ENCODE measurements at places on chromosomes 2 and 18. TPM values are rescaled to one million over a fixed set of nuclear protein-coding genes. Genes with fewer than 3 reads are reported as not detected.

- no peaks in the 10 kb centered on the region for H3K36me3 ChIP-seq
- no peaks in the 10 kb centered on the region for H3K4me1 ChIP-seq
- no peaks in the 10 kb centered on the region for H3K27me3 ChIP-seq
These were observed 97.0 kb upstream of the CD226 start for GRCh38 chr18:70044632-70045031.

- no peak overlapping the region for H3K27ac ChIP-seq
- no peak overlapping the region for H3K4me3 ChIP-seq
- H3K4me1 ChIP-seq, result peaks cover 63% of the 10 kb centered on the region
- no peaks in the 10 kb centered on the region for H3K27me3 ChIP-seq
- no peak for DNase-seq
- H3K36me3 ChIP-seq, result no peaks in the 10 kb centered on the region
These were observed 70.5 kb downstream of the FMNL2 start for GRCh38 chr2:152405206-152406118.

DNA sequence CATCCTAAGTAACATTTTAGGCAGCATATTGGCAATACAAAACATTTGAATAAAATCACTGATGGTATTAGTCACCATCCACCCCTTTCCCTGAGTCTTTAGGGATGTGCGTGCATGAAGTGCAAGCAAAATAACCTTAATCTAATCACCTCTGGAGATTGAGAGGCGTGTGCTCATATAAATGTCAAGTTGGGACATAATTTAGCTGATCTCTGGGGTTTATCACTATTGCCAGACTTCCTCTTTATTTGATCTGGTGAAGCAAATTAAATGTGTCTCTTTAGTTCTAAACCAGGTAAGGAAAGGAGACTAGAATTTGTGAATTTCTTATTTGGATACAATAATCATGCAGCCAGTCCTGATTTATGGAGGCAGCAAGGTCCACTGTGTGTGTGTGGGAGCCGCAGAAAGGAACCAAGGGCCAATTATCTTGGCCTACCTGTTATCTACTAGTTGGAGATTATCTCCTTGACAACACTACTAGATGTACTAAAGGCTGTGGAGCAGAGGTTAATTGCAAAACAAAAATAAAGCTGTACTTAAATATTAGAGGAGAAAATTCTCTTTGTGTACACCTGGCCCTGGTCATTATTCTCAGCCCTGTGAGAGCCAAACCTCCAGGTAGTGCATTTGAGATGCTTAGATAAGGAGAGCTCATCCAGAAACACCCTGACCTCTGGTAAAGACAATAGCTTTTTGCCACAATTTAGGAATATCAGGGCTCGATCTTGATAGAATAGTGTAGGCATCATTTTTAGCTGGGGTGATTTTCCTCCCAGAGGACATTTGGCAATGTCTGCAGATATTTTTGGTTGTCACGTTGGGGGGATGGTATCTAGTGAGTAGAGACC lies 78.2 kb downstream of the HRH4 start:
- H3K4me3 ChIP-seq, result no peak overlapping the region
- no peak for DNase-seq
- H3K27me3 ChIP-seq, result no peaks in the 10 kb centered on the region
- H3K36me3 ChIP-seq, result no peaks in the 10 kb centered on the region
- no peak overlapping the region for H3K27ac ChIP-seq

DNA sequence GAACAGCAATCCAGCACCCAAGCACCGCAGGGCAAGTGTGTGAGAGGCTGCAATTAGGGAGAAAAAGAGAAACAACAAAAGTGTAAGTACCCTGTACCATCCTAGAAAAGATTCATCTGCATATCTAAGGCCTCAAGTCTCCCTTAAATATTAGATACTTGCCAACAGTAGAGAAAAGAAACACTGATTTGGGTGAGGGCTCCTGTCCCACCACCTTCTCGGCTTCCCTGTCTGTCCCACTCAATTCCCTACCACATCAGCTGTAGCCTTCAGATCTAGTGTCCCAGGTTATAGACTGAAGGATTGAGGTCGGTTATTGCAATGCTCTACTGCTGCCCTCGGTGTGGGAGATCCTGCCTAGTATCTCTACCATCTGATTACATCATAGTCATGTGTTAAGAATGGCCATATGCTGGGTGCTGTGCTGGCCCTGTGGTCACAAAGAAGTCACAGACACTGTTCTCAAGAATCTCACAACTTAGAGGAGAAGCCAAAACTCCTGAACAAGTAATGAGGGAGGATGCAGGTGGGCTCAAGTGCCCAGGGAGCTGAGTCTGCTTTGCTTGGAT lies 2.5 kb downstream of the RAX start:
- no peak for DNase-seq
- H3K36me3 ChIP-seq, result no peaks in the 10 kb centered on the region
- H3K4me3 ChIP-seq, result no peak overlapping the region
- no peak overlapping the region for H3K27ac ChIP-seq
- H3K27me3 ChIP-seq, result peaks cover 90% of the 10 kb centered on the region

GRCh38 chr18:7206217-7206616 lies 24.7 kb upstream of the LRRC30 start:
- no peak overlapping the region for H3K4me3 ChIP-seq
- H3K27ac ChIP-seq, result peak overlapping the region; percentile 47
- no peaks in the 10 kb centered on the region for H3K36me3 ChIP-seq
- H3K27me3 ChIP-seq, result no peaks in the 10 kb centered on the region
- peaks cover 39% of the 10 kb centered on the region for H3K4me1 ChIP-seq
- DNase-seq, result no peak

- H3K27me3 ChIP-seq, result peaks cover 100% of the 10 kb centered on the region
- peaks cover 15% of the 10 kb centered on the region for H3K4me1 ChIP-seq
- DNase-seq, result no peak
- peaks cover 4% of the 10 kb centered on the region for H3K36me3 ChIP-seq
- peak overlapping the region; percentile 78 for H3K4me3 ChIP-seq
These were observed 1.1 kb downstream of the HOXD3 start for GRCh38 chr2:176158186-176158591.

DNA sequence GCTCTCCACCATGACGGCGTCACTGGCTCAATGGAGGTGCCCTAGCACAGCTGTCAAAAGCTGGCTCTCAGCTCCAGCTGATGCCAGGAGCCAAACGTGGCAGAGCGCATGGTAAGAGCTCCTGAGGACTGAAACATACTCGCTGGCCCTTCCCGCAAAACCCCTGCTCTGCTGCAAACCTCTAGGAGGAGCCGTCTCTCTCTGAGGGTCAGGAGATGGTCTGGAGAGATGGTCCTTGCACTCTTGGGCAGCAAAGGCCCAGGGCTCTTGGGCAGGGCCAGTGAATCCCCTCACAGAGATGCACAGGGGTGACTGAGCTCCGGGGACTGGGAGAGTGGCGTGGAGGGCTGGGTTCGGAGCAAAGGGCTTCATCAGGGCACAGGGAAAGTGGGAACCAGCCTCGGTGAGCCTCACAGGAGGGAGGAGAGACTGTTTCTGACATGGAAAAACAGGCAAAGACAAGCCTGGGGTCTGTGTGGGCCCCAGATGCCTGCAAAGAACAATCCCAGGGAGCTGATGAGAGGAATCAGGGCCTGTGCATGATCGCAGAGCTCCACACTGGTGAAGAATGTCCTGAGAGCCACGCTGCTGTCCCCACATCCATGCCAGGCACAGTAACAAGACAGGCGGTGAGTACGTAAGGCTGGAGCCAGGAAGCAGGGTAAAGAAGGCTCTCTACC lies 17.2 kb downstream of the SNORC start:
- H3K4me1 ChIP-seq, result peaks cover 21% of the 10 kb centered on the region
- H3K36me3 ChIP-seq, result no peaks in the 10 kb centered on the region
- no peak overlapping the region for H3K27ac ChIP-seq
- no peak overlapping the region for H3K4me3 ChIP-seq

- peaks cover 13% of the 10 kb centered on the region for H3K4me1 ChIP-seq
- no peak for DNase-seq
- H3K4me3 ChIP-seq, result no peak overlapping the region
- no peaks in the 10 kb centered on the region for H3K36me3 ChIP-seq
- no peaks in the 10 kb centered on the region for H3K27me3 ChIP-seq
- H3K27ac ChIP-seq, result no peak overlapping the region
These were observed 28.7 kb upstream of the MYCN start for GRCh38 chr2:15911686-15912085.

DNA sequence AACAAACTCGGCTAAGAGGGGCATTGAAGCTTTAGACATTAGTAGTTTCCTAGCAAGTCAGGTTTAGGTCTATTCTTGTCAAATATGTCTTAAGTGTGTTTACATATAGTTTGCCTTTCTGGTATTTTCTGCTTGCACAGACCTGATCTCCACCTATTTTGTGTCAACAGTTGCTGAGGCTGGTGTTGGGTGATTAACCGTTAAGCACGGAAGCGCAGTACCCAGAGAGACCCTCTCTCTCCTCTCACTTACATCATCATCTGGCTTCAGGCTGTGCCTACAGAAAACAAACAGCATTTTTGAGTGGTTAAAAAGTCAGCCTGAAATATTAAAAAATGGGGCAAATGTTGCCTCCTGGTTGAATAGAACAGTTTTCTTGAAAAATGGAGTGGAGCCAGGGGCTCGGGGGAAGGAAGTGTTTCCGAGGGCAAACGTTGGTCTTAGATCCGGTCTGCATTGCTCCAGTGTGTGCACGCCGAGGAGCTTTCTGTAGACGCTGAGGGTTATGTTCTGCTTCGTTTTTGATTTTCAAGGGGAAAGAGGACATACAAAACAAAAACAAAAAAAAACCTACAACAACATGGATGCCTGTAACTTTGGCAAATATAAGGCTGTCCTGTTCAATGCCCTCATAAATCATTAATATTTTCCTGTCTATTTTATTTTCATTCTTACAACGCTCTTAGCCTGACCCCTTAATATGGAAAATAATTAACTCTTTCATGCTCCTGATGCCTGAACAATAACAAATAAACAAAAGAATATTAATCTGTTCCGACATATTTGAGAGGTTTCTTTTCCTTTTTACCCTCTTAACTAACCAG lies 120.8 kb downstream of the MEIS1 start:
- H3K27me3 ChIP-seq, result no peaks in the 10 kb centered on the region
- H3K4me3 ChIP-seq, result no peak overlapping the region
- no peaks in the 10 kb centered on the region for H3K36me3 ChIP-seq
- peaks cover 6% of the 10 kb centered on the region for H3K4me1 ChIP-seq
- no peak overlapping the region for H3K27ac ChIP-seq
- no peak for DNase-seq

DNA sequence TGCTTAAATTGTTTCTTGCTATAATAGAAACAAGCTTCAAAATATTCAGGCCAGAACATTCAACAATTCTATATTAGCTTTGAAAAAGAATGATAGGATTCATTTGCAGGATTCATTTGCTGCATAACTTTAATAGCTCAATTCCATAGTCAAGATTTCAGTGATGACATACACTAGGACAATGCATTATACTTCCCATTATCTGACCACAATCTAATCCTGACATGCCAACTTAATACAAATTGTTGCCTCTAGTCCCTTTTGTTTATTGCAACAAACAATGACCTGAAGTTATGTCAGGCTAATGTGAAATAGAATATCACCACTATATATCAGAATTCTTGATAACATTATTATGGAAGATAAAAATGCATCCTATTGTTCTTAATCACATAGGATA lies 169.4 kb downstream of the DNAH7 start:
- no peaks in the 10 kb centered on the region for H3K36me3 ChIP-seq
- DNase-seq, result no peak
- no peaks in the 10 kb centered on the region for H3K27me3 ChIP-seq
- no peak overlapping the region for H3K4me3 ChIP-seq
- H3K27ac ChIP-seq, result no peak overlapping the region
- no peaks in the 10 kb centered on the region for H3K4me1 ChIP-seq

DNA sequence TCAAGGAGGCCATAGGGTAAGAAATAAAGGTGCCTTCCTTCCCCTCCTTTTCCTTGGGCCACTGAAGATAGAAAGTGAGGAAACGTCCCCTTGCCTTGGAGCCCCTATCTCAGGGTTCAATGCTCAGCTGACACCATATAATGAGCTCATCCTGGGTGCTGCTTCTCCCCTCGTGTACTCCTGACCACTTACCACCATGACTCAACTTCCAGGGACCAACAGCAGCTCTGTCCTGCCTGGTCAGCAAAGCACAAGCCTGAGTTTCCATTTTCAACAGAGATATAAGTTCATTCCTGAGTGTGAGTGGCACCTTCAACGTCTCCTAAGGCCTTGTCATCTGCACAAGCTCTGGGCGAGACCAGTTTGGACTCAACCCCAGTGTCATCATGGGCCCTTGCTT lies 151.2 kb downstream of the CAPN13 start:
- no peak overlapping the region for H3K27ac ChIP-seq
- no peaks in the 10 kb centered on the region for H3K4me1 ChIP-seq
- H3K4me3 ChIP-seq, result no peak overlapping the region
- no peaks in the 10 kb centered on the region for H3K27me3 ChIP-seq

DNA sequence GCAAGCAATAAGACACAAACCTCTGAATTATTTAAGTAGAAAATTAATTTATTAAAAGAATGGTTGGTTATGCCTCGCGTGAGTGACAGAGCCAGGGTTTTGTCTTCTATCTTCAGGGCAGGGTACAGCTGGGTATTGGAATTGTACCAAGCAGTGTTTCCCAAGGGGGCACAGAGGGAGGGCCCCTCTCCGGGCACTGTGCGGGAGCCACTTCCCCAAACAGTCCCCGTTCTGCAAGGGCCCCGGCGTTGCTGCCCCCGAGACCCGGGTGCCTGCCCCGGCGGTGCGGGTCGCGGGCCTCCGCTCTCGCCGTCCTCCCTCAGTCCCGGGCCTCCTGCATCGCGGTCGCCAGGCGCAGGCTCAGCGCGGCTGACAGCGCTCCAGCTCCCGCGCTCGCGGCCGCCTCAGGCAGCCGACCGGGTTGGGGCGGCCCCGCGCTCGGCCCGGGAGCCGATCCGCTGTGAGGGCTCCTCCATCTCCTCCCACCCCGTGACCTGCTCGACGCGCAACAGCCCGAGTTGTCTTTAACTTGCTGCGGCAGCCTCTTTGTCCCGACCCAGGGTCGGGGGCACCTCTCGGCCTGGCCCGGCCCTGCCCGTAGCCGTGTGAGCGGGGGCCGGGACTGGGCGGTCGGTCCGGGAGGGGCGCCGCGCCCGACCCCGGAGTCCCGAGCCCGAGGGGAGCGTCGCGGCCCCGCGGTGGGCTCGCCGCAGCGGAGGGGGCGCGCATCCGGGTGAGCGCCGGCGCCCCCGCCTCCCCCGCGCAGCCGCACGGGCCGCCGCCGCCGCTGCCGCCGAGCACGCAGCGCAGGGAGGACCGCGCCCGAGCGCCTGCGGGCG lies 620 bp upstream of the GALNT1 start:
- H3K4me3 ChIP-seq, result peak overlapping the region; percentile 84
- H3K4me1 ChIP-seq, result peaks cover 20% of the 10 kb centered on the region
- DNase-seq, result peak; percentile 40
- H3K27me3 ChIP-seq, result no peaks in the 10 kb centered on the region

GRCh38 chr2:157911246-157911645 lies 35.1 kb upstream of the ACVR1 start:
- no peaks in the 10 kb centered on the region for H3K4me1 ChIP-seq
- peaks cover 77% of the 10 kb centered on the region for H3K27me3 ChIP-seq
- DNase-seq, result no peak
- H3K4me3 ChIP-seq, result no peak overlapping the region

The CSRNP3 gene
- 28.4 TPM for total RNA-seq

The CIDEA gene
- not detected for total RNA-seq

The PPP1R1C gene
- total RNA-seq, result 1.7 TPM

The ZAP70 gene
- 2.4 TPM for total RNA-seq

The CLHC1 gene
- total RNA-seq, result 23.0 TPM

The TNFRSF11A gene
- 0.16 TPM for total RNA-seq

Data from neural crest cell (in vitro differentiated cells).